Astrocyte of the cerebellum (primary cell): ENCODE measurements at places on chromosomes 1 and 21.

GRCh38 chr21:21968810-21969209, 970.6 kb downstream of the NCAM2 start:
- DNase-seq = no peak

DNA sequence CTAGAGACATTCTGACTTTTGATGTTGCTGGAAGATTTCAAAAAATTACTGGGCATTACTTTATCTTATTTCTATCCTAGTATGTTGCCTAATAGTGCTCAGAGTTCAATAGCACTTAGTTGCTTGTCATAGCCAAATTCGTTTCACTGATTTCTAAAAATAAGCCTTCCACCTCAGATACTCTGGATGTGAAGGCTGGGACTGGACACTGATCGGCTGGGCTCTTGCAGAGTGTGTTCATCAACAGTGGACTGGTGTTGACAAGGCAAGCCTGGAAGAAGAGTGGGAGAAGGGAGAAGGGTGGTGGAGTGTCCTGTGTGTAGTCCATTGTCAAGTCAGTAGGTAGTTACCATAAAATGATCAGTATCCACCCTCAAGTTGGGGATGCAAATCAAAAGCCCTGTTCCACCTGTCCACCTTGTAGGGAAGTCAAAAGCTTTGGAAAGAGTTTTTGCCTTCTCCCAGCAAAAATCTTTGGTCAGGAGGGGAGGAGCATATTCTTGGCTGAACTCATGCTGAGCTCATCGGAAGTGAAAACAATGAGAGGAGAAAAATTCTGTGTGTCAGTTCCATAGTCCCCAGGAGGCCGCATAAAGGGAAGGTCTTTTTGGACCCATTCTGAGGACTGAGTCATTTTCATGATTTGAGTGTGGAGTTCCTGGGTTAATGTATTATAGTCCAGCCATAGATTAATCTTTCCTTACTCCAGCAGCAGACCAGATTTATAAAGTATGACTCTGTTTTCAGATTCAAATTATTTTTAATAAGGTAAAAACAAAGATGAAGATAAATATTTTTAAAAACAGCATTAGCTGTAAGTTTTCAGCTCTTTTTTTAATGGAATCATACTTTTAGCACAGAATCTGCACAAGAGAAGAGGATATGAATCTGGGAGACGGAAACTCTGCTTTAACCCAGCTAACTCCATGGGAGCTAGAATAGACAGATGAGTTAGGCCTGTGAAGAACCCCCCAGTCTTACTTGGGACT, 99.5 kb upstream of the BMP8A start:
- DNase-seq = peak; percentile 84

DNA sequence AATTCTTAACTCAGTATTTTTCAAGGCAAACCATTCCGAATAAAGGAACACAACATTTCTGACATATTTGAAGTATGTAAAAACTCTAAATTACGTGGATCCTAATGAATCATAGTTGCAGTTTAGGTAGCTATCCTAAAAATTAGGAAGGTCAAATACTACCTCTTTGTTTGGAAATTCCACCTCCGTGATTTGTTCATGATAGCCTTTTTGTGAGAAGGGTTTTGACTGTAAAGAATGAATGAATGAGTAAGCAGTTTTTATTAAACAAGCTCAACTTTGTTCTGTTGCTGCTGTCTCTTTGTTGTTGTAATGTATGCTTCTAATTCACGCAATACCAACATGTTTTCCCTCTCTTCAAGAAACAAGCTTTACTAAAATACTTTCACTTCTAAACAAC, 840.4 kb downstream of the USP25 start:
- no peak for DNase-seq

DNA sequence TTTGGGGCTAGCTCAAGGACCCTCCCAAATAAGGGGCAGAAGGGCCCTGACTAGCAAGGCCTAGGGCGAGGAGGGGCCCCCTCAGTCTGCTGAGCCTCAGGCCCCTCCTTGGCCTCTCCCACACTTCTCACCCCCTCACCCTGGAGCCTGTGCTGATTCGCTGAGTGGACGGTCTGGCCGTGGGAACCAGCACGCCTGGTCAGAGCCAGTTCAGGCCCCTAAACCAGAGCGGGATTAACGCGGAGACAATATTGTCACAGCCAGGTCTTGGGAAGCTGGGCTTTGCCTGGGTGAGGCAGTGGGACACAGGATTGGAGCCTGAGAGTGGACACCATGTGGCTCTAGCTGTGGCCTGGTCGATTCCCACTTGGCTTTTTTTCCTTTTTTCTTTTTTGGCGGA, 4.8 kb upstream of the FBLIM1 start:
- DNase-seq = no peak

DNA sequence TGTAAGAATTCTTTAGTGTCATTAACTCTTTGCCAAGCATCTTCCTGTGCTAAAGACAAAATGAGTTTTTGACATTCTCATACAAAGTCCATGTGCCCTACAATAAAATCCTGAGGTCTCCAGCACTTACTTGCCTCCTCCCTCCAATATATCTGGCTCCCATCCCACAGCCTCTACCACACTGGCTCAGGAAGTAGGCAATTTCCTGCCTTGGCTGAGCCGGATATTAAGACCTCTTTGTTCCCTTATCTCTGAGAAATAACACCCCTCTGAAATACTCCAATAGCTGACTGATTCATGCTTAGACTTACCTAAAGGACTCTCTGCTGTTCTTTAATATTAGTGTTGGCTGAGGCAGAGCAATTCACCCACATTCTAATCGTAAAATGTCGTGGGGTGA, 37.6 kb upstream of the GORAB start:
- DNase-seq = peak; percentile 26

DNA sequence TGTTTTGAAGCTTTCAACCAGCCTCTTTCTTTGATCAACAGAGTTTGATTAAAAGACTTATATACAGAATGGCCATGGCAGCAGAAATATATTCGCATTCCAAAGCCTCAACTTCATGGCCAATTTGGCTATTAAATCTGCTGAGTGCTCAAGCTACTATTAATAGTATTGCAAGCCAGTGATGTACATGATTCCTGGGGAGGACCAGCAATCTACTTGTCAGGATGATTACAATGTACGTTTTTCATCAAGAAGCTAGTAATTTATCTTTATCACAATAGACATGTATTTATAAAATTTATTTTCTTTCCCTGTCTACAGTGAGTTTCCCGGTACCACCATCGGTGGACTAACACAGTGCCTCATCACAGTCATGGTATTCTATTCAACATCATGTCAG, 515.5 kb downstream of the AMY1C start:
- DNase-seq = no peak

DNA sequence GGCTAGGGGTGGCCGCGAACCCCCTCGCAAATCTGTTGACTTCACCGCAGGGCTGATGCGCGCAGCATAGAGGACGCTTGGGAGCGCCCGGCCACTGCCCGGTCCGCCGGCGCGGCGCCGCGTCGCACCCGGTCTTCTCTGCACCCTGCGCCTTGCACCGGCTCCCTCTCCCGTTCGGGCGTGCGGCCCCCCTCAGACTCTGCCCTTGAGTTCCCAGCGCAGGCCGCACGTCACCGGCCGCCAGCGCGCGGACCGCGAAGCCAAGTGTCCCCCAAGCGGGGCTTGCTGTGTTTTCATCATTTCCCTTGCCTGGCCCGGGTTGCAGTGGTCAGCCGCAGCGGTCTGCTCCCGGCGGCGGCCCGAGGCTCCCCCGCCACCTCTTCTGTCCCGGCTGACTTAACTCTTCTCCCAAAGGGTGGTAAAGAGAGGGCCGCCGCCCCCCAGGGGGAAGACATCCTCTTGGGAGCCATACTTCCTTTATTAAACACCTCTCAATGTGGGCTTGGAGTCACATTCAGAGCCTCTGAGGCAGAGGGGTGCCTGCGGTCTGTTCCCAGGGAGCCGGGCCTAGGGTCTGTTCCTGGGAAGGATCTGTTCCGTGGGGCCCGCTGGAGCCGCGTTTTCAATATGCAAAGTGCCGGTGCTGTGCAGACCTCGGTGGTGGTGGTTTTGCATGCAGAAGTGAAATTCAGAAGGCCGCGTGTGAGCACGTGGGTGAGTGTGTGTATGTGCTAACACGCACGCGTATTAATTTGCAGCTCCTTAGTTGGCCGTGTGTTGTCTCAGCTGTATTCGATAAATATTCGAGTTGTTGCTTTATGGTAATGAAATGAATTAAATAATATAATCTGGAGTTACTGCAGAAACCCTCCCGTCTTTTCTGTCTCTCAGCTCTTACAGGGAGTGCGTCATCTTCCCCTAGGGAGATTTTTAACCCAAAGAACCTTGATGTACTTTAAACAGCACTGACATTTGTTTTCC, 17.6 kb downstream of the PBX1 start:
- DNase-seq = no peak

DNA sequence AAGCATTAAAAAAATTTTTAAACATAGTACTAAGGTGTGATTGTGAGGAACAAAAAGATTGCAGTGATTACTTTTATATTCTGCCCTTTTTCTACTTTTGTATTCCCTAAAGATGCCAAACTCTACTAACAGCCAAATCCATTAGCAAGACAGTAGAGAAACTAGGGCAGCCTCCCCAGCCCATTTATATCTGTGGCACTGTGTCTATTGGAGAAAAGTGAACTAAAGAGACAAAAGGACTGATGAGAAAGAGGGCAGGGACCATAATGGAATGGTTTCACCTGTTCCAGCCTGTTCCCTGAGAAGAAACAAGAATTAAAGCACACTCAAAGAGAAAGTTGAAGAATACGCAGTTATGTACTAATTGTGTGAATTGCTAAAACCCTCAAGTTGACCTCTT, 56.6 kb downstream of the ATG4C start:
- no peak for DNase-seq

DNA sequence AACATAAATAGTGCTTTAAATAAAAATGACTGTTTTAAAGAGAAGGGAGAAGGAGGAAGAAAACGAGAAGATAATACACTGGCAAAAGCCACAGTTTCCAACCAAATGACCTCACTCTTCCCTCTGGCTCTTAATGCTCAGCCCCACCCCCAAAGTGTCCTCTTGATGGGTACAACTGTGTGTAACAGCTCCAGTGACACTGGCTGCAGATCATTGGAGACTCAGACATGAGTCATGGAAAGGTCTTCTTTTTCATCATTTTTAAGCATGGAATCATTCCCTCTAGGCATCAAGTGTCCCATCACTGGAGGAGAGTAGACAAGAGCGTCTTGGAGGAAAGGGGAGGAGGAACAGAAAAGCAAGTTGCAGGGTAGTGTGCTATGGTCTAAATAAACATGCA, 333.0 kb downstream of the PAPPA2 start:
- no peak for DNase-seq

DNA sequence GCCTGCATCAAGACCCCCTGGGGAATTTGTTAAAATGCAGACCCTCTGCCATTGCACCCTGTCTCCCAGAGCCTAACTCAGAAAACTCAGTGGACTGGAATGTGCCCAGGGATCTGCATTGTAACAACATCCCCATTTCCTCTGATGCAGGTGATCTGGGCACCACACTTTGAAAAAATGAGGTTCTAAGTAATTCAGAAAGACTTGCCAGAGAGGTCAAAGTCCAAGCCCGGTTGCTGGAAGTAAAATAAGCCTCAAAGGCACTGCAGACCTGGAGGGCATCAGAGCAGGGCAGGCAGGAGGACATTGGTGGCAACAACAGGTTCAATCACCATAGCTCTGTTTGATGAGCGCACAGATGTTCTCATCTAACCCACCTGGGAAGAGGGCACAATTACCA, 90.7 kb downstream of the SYT2 start:
- no peak for DNase-seq

DNA sequence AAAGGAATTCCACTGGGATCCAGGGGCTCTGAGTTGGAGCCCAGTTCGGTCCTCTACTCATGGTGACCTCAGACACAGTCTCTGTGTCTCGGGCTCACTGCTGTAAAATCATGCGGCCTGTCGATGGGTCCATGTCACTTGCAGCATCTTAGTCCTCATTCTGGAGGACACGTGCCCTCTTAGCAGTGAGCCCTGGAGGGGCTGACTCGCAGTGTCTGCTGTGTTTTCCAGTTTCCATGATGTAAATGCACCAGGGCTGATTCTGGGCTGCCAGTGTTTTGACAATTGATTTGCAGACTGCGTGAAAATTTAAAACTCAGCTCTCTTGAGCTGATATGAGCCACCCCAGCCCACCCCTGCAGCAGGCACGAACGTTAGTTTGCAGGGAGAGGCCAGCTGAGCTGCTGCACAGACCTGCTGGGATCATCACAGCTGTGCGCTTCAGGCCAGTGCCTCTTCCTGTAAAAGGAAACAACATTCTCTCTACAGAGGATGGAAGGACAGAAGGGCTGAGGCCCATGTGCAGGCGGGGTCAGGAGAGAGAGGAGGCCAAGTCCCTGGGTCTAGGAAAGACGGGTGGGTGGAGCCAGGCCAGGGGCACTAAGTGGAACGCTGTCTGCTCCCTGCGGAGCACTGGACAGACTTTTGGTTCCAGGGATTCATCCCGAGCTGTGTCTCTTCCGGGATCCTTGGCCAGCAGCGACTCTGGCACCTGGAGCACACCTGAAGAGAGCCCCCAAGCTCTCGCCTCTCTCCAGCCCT, 42.6 kb downstream of the RSPH1 start:
- DNase-seq = no peak

DNA sequence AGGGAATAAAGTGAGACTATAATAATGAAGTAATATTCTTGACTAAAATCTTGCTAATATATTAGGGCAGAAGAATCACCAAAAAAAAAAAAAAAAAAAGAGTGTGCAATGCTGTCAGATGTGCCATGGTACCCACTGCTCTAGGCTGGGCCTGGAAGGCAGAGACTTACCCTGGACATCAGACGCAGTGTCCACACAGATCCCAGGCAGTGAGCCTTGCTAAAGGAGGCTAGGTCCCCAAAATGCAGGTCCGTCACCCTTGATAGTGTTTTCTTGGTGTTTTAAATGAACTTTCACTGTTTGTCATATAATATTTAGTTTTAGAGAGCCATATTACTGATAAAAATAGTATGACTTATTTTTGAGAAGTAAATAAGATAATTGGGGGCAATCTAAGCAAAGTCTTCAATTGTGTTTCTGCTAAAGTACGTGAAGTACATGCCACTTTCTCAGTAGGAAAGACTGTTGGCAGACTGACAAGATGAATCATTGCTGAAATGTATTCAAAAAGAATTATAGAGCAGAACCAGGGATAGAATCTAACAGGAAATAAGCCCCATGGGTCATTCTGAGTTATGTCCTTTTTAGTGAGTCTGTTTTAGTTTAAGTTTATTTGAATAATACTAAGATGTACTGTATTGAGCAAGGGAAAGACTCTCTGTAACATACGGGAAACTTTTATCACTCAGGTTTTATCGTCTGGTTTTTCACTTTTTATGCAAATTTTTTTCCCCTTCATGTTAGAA, 74.6 kb upstream of the PDC start:
- DNase-seq = peak; percentile 95

DNA sequence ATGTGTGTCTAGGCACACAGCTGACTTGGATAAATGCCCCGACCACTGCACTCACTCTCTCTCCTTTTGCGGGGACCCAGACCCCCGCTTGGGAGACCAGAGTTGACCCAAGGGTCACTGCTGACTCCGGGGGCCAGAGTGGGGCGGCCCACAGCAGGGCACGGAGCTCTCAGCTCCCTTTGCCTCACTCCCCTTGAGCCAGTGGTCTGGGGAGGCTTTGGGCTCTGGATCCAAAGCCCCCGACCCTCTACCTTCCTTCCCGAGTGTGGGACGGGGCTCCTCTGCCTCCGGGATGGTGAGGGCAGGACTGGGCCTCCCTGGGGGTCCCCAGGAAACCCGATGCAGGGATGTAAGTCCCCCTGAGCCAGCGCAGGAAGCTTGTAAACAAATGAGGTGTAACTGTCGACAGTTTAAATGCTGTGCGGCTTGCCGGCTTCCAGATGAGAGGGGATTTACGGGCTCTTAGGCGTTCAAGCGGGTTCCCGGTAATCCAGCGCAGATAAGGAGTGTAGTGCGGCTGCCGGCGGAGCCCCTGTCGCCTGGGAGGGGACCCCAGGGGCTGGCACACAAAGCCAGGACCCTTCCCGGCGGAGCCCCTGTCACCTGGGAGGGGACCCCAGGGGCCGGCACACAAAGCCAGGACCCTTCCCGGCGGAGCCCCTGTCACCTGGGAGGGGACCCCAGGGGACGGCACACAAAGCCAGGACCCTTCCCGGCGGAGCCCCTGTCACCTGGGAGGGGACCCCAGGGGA, 7.4 kb downstream of the ACTRT2 start:
- DNase-seq = no peak
